ENCODE measurements at places on chromosomes 1 and 21.

- DNase-seq, result no peak
Observed at GRCh38 chr1:115547696-115548095, 94.1 kb upstream of the VANGL1 start.

GRCh38 chr1:154533952-154534844 lies 24.3 kb downstream of the UBE2Q1 start:
- DNase-seq, result peak; percentile 57

GRCh38 chr1:6350416-6351088 lies 43.0 kb downstream of the ACOT7 start:
- peak; percentile 21 for DNase-seq

- DNase-seq, result no peak
Observed at GRCh38 chr1:184859381-184860105, 104.9 kb upstream of the EDEM3 start.

DNA sequence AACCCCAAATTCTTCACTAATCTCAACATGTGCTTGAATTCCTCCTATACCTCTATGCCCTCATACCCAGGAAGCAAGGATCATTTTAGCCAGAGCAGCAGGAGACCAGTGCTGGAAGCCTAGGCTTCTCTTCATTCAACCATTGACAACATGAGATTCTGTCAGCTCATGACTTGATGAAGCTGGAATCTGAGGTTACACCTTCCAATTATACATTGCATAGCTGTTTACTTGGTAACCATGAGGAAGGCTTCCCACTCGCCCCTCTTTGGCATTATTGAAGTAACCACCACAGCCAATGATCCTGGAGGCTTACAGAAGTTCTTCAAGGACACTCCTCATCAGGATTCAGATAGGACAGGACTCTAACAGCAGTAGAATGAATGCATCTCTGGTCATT lies 160.3 kb downstream of the TPR start:
- no peak for DNase-seq

DNA sequence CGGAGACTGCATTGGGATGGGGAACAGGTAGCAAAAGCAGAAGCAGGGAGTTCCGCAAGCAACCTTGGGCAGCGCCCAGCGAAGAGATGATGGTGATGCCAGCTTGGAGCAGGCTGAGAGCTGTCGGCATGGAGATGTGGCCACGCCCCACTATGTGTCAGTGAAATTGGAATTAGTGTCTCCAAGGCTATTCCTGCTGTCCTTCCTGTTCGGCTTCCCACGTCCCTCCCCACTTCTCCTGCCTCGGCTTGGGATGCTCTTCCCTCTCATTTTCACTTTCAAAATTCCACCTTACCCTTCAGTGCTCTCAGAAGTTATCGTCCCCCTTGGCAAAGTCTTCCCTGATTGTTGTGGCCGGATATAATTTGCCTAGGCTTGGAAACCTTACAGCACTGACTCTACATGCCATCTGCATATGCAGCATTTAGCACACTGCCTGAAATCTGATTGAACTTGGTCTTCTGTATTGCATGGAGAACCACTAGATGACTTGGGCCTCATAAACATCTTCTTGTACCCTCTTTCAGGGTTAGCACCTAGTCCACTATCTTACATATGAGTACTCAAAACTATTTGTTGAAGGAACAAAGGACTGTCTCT lies 270.7 kb upstream of the RUNX1 start:
- DNase-seq, result no peak

- no peak for DNase-seq
Observed at GRCh38 chr1:162632698-162633080, 425 bp downstream of the DDR2 start.

DNA sequence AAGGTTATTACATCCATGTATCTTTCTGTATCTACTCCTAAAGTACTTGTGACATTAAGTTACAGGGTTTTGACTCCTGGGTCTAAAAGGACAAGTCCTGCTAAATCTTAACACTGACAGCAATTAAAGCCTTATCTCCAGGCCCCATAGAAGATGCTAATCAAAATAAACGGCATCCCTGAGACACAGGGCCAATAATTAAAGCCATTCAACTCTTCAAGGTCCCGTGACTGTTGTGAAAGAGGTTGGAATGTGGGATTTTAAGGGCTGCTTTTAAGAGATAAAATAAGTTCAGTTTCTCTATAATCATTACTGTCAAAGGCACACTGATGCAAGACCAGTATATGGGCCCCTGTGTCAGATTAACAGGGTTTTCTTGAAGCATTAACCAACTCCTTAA lies 8.3 kb downstream of the DNAI4 start:
- DNase-seq, result no peak

- no peak for DNase-seq
Observed at GRCh38 chr1:110390096-110390495, 730 bp downstream of the SLC16A4 start.

DNA sequence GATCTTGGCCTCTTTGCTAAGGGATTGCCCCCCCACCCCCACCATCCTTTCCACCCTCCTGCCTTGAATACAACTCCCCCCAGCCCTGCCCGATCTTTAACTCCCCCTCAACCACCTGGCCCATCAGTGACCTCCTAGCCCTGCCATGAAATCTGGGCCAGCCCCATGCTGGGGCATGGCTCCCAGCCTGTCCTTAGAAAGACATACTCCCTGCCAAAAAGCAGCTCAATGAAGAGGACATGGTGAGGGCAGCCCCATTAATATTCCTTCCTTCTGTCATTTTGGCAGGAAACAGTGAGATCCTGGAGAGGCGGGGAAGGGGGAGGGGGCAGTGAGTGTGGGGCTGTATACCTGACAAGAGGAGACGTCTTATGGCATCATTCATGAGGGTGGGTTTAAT lies 66.8 kb upstream of the DISP3 start:
- DNase-seq, result no peak

DNA sequence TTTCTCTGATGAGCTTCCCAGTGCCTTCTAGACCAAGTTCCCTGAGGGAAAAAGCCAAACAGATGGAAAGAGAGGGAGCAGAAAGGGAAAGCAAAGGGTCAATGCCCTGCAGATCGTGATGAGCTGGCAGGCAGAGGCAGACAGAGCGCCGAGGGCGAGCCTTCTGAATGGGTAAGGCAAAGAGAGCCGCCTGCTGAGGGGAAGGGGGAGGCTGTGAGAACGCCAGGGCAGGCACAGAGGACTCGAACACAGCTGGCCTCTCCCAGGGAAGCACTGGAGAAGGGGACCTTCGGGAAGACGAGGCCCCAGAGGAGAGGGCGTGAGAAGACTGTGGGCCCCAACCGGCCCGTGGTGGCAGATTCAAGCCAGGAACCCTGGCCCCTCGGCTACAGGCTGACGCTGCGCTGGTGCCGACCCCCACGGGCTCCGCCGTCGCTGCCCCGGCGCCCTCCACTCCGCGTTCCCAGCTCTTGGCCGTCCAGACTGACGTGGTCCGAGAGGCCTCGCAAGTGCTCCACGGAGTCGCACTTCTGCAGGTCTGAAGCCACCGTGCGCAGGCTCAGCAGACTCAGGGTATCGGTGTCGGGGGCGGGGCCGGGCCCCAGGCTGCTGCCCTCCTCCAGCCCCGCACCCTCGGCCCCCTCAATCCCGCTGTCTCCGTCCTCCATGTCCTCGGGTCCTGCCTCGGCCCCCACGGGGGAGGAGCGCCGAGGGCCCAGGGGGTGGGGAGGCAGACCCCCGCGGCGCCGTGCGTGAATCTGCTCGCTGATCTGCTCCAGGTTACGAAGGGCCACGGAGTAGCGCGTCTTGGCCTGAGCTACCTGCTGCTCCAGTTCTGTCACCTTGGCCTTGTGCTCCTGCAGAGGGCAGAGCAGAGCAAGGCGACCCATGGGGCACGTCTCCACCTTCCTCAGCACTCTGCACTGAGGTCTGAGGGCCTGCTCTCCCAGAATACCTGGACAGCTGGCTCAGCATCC lies 13.9 kb downstream of the SH3BP5L start:
- no peak for DNase-seq

- peak; percentile 32 for DNase-seq
Observed at GRCh38 chr1:46284597-46285564, 18.5 kb downstream of the LRRC41 start.

DNA sequence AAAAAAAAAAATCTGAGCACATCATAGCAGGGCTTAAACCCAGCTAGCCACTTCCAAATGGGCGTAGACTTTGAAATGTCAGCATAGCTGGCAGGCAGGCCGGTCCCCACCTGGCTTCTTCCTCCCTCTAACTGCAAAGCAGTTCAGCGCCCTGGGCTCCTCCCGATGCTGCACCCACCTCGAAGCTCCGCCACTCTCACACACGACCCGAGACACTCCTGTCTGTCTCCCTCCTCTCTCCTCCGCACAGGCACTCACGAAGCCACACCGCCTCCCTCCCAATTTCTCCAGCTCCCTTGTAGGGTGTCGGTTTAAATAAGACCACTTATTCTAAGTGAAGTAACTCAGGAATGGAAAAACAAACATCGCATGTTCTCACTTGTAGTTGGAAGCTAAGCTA lies 301.3 kb downstream of the NPHP4 start:
- no peak for DNase-seq

DNA sequence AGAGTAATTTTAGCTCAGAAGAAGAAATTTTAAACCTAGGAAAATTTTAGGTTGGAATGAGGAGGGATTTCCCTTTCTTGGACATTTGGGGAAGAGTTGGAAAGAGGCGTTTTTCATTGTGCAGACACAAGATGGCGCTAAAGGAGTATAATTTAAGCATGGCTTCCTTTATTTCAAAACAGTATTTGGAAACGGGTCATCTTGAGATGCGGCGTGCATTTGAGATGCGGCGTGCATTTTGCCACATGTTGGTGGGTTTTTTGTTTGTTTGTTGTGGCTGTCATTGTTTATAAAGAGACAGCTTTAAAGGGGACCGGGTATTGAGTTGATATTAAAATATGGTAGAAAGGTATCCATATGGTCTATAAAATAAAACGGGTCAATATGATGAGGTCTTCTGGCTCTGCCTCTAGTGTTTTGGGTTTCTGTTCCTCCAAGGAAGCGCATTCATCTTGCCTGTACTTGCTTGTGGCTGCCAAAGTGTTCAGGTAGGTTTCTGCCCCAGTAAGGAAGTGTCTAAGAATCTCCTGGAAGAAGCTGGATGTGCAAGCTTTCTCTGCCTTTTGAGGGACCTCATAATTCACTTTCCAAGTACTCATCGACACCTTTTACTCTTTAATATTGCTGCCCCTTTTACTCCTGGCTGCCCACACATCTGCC lies 210.3 kb downstream of the SLC35F3 start:
- DNase-seq, result no peak

DNA sequence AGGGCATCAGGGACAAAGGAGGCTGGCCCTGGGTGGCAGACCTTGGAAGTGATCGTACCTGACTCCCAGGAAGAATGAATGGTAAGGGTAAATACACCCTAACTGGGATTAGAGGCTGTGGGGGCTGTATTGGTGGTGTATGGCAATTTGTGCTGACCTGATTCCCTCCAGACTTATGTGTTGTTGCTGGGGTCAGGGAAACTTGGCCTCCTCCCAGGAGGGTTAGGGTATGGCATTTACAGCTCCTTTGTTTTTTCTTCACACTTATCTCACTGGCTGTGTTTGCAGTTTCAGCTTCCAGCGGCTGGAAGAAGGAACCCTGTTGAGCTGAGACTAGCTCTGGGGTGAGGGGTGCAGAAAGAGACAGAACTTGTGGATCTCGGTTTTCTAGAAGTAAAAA lies 8.2 kb downstream of the VANGL1 start:
- no peak for DNase-seq

GRCh38 chr1:45647248-45648021 lies 23.6 kb upstream of the CCDC17 start:
- DNase-seq, result no peak

GRCh38 chr1:54037476-54037875 lies 15.5 kb downstream of the TMEM59 start:
- DNase-seq, result peak; percentile 47

- DNase-seq, result no peak
Observed at GRCh38 chr1:15417059-15417934, 7.6 kb downstream of the EFHD2 start.

- no peak for DNase-seq
Observed at GRCh38 chr1:172390683-172391551, 29.6 kb upstream of the C1orf105 start.

- no peak for DNase-seq
Observed at GRCh38 chr1:184350573-184350972, 36.3 kb upstream of the C1orf21 start.

GRCh38 chr1:148379170-148379500 lies 104.0 kb downstream of the PPIAL4G start:
- no peak for DNase-seq

GRCh38 chr1:167003711-167004110 lies 14.6 kb downstream of the MAEL start:
- no peak for DNase-seq

DNA sequence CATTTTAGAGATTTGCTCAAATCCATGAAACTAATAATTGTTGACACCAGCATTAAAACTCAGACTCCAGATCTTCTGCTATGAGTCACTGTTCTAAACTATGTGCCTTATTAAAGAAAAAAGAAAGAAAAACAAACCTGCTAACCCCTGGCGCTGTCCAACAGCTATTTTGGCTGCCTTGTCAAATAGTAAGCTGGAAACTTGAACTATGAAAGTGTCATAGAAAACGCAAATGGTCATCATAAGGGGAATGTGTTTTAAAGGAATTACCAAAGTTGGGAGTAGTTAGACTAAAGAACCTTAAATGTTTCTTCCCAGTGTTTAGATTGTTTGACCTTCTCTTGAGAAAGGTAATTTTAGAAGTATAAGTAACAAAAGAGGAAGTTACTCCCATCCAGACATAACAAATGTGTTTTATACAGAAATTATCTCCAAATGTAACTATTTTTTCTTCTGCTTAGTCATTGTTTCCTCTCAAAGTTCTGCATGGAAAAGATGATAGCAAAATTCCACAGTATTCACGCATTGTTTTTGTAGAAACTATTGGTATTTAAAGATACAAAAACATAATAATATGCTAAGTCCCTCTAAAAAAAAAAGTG lies 272.4 kb downstream of the TPR start:
- DNase-seq, result no peak

GRCh38 chr1:70528590-70529333 lies 117.7 kb downstream of the CTH start:
- DNase-seq, result peak; percentile 39

GRCh38 chr1:244291236-244292201 lies 160.2 kb downstream of the ADSS2 start:
- DNase-seq, result no peak

DNA sequence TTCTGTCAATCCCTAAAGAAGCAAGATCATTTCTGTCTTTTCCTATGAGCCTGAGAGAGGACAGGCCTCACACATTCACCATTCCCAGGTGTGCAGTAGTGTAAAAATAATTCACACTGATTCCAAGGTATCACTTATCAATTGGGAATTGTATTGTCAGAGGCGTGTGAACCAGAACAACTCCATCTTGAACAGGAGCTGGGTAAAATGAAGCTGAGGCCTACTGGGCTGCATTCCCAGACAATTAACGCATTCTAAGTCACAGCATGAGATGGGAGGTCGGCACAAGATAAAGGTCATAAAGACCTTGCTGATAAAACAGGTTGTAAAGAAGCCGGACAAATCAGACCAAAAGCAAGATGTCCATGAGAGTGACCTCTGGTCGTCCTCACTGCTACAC lies 239.2 kb downstream of the SMYD3 start:
- DNase-seq, result no peak

Measured in NCI-H1105 (cell line).